ENCODE measurements at places on chromosomes 16 and 17.
A peak's percentile ranks its signal among the peaks of the same experiment; 100 is the strongest.

- no peak for DNase-seq
Observed at GRCh38 chr17:31649302-31649701, 209.7 kb downstream of the COPRS start.

- DNase-seq, result no peak
Observed at GRCh38 chr16:51773071-51773890, 622.2 kb upstream of the SALL1 start.

GRCh38 chr16:89314357-89314756 is 96.9 kb downstream of the ZNF778 start:
- DNase-seq, result peak; percentile 40

GRCh38 chr17:64472564-64472963 is 23.6 kb downstream of the MILR1 start:
- DNase-seq, result no peak

GRCh38 chr17:64531955-64532371 is 25.2 kb downstream of the CEP95 start:
- no peak for DNase-seq

DNA sequence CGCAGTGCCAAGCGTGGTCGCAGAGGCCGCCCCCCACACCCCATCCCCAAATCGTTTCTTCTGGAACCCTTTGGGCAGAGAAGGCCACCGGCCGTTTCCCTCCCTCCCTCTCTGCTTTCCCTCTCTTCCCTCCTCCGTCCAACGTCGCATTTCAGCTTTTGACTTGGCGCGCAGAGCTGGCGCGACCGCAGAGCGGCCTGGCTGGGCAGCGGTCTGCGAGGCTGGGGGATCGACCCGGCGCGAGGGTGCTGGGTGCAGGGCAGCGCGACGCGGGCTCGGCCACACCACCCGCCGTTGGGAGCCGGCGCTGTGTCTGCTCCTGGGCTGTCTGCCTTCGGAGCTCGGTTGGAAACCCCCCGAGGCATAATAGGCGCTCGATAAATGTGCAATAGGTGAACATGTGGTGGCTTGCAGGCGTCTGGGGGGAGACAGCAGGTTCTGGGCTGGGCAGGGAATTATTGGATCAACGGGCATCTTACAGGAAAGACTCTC is 2.8 kb upstream of the NTN3 start:
- DNase-seq, result no peak

- DNase-seq, result no peak
Observed at GRCh38 chr17:9676820-9677310, 31.5 kb downstream of the USP43 start.

- no peak for DNase-seq
Observed at GRCh38 chr16:72284042-72284789, 112.3 kb upstream of the PMFBP1 start.

GRCh38 chr17:72171703-72172667 is 51.2 kb downstream of the SOX9 start:
- DNase-seq, result no peak

- DNase-seq, result no peak
Observed at GRCh38 chr17:1649844-1650501, at the start of gene RILP. TSS of gene RILP (minus strand) at chr17:1649866. CDS start at chr17:1649804, 62 bp downstream.

DNA sequence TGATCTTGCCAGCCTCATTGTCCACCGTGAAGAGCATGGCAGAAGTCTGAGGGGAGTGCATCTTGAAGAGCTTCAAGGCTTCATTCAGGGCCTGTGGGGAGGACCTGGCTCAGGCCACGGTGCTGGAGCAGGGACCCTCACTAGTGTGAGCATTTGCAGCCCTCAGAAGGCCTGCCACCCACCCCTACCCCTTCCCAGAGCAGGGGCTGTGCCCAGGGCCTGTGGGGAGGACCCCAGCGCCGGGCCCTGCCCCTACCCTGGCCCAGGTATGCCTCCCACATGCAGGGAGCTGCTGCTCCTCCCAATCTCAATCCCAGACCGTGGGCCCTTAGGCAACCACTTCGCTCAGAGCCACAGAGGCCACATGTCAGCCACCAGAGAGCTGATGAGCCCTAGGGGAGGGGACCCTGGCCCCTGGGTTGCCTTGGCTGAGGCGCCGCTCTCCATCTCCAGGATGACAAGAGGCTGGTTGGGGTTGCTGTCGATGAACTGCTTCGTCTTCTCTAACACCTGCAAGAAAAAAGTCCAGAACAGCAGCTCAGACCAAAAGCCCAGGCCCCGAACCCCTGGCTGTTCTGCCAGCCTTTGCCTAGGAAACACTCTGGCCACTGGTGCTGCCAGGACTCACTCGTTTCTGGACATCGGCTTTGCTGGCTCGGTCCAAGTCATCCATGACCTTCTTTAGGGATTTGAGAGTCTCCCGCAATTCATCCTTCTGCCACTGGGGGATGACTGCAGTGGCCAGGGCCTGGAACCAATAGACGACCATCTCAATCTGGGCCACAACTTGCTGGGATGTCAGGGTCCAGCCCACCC is 1.8 kb upstream of the EXOSC6 start:
- no peak for DNase-seq

DNA sequence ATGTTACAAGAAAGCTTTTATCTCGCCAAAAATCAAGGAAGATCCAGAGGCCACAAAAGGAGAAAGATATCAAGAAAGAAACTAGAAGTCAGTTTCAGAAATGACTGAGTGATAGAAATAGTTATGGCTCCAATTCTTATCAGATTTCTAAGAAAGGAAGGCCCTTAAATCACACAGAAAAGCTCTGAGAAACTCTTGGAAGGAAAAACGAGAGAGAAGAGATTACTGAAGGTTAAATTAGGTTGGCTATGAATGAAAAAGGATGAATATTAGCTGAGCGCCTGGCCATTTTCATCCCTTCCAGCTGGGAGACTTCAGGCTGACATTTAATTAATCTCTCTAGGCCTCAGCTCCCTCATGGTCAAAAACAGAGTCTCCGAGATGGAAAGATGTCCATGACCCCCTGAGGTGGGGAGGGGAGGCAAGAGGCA is 72.3 kb downstream of the CYTH1 start:
- DNase-seq, result no peak

DNA sequence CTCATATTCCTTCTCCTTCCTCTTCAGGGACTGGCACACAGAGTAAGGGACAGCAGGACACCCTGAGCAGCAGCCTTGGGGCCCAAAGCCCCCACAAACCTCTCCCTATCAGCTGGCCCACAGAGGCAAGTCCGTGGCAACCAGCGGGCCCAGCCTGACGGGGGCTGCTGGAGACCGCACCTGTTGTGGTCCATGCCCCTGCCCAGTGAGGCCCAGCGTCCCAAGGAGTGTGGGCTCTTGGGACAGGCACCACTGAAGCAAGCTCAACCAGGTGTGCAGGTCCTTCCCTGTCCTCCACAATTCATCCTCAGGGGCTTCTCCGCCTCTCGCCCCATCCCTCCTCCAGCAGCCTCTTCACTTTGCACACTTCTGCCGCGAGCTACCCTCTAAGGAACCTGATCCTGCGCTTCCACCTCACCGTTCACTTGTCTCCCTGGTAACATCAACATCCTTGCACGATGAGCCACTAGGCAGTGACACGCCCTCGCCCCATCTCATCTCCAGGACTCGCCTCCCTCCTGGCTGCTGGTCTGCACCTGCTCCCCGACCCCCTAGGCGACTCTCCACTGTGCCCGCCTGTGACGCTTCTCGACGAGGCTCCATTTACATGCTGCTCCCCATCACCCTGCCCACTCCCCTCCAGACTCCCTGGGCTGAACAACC is 12.7 kb downstream of the MNT start:
- DNase-seq, result no peak

- DNase-seq, result no peak
Observed at GRCh38 chr16:23504076-23504452, 6.2 kb downstream of the GGA2 start.
